CD8-positive, alpha-beta T cell (primary cell): ENCODE measurements at places on chromosomes 4 and X.

DNA sequence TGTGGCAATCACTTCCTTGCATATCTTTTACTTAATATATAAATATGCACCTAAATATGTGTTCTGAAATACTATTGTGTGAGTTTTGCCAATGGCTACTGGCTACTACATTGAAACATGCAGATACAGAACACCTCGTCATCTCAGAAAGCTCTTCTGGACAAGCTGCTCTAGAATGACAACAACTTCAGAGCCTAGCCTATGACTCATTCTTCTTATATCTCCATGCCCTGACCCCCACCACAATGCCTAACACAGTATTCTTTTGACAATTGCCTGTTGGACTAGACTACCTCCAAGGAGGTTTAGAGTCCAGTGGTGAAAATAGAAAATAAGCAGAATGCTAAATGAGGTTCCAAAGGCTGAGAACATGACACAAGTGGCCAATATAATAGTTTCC lies 17.6 kb upstream of the DMP1 start:
- no peak for DNase-seq

- DNase-seq: no peak
These were observed 58.3 kb downstream of the MID1IP1 start for GRCh38 chrX:38859602-38860001.

DNA sequence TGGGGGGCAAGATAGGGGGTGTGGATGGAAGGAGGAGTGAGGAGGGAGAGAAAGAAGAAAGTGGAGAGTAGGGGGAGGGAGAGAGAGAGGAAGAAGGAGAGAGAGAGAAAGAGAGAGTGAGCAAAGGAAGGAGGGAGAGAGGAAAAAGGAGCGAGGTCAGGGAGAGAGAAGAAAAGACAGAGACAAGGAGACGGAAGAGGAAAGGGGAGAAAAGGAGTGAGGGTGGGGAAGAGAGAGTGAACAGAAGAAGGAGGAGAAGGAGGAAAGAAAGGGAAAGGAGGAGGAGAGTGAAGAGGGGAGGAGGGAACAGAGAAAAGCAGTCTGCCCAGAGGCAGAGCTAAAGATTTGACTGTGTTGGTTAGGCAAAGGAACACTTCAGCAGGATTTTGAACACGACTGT lies 181.6 kb downstream of the MID1IP1 start:
- DNase-seq: no peak

GRCh38 chrX:153627675-153628111 lies 19.3 kb upstream of the DUSP9 start:
- no peak for DNase-seq

DNA sequence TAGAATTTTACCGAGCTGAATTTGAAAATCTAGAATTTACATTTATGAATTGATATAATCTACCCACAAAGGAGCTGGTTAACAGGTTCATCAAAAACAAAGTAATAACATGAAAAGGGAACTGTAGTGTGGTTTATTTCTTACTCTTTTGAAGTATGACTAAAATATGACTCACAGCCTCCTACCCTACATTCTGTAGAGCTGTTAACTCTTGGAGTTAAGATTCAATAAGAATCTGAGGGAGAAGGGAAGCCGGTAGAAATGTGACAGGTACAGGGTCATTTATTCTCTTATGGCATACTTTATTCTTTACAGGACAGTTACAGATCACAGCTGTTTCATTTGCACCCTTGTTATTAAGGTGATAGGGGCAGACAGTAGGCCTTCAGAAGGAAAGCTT lies 132.2 kb upstream of the FAM47B start:
- DNase-seq: no peak

- no peak for DNase-seq
These were observed 7.8 kb downstream of the RBM47 start for GRCh38 chr4:40621592-40622512.

DNA sequence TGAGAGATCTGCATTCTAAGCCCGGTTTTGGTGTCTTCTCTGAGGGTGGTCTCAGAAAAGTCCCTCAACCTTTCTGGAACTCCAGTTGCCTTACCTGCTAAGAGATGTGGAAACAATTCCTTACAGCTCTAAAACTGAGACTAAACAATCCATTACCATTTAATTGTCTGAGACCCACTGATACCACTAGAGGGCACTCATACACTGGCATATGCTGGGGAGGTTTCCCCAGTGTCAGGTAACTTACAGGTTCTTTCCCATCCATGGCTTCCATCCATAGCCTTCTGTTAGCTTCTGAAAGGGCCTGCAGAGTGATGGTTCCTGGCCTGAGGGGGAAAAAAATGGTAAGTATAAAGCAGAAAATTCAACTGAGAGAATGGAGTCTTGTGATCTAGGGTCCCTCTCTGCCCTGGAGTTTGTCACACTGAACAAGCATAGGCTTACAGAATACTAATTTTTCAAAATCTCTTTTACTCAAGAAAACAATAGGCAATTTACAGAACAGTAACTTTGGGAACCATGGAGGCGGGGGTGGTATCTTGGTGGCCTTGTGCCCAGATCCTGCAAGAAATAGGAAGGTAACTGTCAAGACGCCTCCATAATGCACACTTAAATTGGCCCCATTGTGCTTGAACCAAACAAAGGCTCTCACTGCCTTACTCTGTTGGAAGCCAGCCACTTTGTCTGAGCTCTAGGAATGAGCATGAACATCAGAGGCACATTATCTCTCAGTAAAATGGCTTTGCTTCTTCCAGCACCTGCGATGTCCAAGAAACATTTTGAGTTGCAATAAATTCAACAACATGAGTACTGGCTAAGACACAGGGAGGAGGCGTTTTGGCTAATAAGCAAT lies 236.1 kb downstream of the OPHN1 start:
- no peak for DNase-seq

DNA sequence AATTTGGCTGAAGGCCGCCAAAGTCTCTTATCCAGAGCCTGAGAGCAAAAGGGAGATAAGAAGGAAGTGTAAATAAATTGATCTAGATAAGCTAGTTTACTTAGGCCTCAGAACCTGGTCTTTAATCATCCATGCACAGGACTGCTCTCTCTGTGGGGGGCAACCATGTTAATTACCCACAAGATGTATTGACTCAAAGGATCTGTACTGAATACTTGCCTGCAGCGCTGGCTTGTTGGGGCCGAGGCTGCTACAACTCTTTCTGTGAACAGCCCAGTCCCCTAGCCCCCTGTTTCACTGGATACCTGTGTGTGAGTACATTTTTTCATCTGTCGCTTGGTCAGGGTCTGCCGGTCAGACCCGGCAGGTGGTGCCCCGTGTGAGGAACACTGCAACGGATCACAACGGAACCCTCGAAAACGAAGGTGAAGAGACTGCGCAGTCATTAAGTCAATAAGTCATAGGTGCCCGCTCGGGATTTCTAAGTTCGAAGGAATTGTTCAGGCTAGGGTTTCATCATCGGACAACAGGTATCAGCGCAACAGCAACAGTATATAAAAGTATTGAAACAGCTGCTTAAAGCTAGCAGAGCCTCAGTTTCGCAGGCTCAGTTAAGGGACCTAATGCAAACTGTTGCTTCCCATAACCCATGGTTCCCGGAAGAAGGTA lies 8.3 kb downstream of the MAGEA11 start:
- DNase-seq: no peak

DNA sequence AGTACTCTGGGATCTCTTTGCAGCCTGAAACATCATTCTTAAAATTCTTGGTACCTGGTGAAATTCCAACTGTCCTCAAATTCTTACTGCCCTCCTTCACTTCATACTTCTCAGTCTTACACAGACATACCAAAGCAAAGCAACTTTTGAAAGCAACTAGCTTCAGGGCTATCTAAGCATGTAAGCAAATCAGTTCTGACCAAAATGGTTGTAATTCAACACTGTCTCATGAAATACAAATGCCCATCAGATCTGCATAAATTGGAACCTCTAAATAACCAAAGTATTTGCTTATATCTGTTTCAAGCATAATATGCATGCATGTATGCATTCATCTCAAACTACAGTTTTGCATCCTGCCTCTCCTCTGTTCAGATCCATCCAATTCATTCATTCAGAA lies 308.1 kb upstream of the PPARGC1A start:
- no peak for DNase-seq

DNA sequence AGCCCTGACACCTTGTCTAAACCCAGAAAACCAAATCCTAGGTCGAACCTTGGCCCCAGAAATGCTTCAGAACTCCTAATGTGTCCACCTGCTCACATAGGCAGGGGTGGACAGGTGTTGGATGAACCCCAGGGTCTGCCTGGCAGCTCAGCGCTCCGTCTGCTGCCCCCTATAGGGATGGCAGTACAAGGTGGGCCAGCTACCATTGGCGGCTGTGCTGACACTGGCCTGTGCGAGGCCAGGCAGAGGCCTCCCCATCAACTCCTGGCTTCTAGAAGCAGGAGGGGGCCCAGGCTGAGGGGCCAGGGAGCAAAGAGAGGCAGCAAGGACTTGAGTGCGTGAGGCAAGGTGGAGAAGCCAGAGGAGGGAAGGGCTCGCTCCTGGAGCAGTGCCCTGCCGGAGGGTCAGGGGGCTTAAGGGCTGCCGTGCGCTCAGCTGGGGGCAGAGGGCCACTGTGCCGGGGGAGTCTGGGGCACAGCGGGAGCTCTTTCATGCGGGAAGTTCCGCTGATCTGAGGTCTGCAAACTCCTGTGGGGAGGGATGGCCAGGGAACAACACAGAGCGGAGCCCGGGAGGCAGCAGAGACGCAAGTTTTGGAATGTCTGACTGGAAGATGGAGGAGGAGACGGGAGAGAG lies 20.6 kb downstream of the CCNQ start:
- no peak for DNase-seq

DNA sequence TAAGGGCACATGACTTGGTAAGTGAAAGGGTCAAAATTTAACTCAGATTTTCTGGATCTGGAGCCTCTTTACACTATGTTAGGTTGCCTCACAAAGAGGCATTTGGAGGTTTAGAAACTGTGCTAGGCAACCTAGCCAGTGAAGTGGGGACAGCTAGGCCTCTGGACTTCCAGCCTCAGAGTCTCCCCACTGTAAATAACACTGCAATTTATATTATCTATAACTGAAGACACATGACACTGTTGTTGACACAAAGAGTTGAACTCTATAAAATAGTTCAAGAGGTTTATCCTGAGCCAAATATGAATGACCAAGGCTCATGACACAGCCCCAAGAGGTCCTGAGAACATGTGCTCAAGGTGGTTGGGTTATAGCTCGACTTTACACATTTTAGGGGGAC lies 74.9 kb upstream of the IQCM start:
- no peak for DNase-seq

DNA sequence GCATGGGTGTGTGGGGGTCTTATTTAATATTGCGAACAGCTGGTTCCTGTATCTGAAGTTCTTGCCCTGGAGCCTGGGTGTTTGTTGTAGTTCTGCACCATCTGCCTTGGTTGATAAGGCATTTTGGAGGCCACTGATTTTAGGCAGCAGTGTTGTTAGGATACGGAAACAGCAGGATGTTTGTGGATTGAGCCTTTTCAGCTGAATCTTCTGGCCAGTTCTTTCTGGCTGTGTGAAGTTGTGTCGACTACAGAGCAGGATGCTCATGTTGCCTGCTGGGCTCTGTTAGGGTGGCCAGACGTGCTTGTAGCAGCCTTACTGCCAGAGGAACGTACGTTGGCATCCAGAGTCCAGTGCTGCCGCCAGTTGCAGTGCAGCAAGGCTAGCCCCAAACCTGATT lies 134.2 kb downstream of the PTTG2 start:
- DNase-seq: no peak

DNA sequence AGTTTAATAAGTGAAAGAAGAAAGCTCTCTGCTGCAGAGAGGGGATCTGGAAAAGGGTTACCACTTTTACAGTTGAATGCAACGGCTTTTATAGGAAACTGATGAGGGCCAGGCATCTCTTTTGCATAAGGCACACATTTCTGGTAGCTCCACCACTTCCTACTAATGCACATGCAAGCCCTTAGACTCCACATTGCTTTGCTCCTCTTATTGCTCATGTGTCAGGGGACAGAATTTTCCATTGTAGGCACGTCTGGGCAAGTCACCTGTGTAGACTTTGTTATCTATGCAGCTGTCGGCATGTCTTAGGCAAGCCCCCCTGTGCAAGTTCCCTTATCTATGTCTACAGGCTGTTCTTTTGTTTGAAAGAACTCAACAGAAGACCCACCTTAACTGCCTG lies 294.6 kb upstream of the STS start:
- DNase-seq: no peak

GRCh38 chr4:117383468-117383867 lies 298.1 kb upstream of the TRAM1L1 start:
- DNase-seq: no peak

DNA sequence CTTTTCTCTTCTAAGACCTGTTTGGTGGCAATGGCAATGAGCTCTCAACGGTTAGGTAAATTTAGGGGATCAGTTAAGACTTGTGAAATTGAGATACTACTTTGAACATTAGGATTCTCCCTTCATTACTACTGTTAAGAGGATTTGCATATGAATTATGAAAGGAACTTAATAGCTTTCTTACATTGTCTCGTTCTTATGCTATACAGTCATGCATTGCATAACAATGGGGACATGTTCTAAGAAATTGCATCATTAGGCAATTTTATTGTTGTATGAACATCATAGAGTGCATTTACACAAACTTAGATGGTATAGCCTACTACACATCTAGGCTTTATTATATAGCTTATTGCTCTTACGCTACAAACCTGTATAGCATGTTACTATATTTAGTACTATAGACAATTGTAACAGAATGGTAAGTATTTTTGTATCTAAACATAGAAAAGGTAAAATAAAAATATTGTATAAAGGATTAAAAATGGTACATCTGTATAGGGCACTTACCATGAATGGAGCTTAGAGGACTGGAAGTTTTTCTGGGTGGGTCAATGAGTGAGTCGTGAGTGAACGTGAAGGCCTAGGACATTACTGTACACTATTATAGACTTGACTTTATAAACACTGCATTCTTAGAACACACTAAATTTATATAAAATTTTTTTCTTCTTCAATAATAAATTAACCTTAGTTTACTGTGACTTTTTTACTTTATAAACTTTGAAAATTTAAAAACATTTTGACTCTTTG lies 62.5 kb downstream of the PAQR3 start:
- DNase-seq: no peak

- no peak for DNase-seq
These were observed 297.7 kb upstream of the HAND2 start for GRCh38 chr4:173827707-173828106.

GRCh38 chr4:181289198-181289597 lies 954.0 kb upstream of the TENM3 start:
- DNase-seq: no peak

DNA sequence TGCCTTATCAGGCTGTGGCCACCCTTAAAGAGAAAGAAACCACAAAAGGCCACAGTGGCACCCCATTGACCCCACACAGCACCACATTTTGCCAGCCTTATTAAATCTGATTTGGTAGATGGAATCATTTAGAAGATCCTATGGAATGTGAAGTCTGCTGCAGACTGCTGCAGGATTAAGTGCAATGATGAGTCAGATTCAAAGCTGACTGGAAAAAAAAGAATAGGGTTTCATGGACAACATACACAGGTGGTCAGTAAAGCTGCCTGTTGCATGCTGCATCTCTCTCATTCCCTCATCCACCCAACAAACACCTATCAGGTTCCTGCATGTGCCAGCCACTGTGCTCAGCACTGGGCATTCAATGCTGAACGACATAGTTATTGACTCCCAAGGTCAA lies 56.6 kb downstream of the CHST7 start:
- DNase-seq: no peak
